ENCODE measurements at places on chromosomes 11 and 22. TPM values are rescaled to one million over a fixed set of nuclear protein-coding genes. Genes with fewer than 3 reads are reported as not detected.

The OR5A1 gene
- not detected for total RNA-seq

The ESAM gene
- under 0.01 TPM for total RNA-seq

The GUCY1A2 gene
- total RNA-seq = 11.4 TPM

The RIMBP3B gene
- 0.79 TPM for total RNA-seq

The PDE3B gene
- total RNA-seq = under 0.01 TPM

The CHCHD10 gene
- 4.7 TPM for total RNA-seq

The FOSL1 gene
- total RNA-seq = 1.1 TPM

The HEPN1 gene
- not detected for total RNA-seq

The OR2AG1 gene
- not detected for total RNA-seq

Measured in placental epithelial cell (primary cell).